ENCODE measurements at places on chromosomes 6 and 20.

DNA sequence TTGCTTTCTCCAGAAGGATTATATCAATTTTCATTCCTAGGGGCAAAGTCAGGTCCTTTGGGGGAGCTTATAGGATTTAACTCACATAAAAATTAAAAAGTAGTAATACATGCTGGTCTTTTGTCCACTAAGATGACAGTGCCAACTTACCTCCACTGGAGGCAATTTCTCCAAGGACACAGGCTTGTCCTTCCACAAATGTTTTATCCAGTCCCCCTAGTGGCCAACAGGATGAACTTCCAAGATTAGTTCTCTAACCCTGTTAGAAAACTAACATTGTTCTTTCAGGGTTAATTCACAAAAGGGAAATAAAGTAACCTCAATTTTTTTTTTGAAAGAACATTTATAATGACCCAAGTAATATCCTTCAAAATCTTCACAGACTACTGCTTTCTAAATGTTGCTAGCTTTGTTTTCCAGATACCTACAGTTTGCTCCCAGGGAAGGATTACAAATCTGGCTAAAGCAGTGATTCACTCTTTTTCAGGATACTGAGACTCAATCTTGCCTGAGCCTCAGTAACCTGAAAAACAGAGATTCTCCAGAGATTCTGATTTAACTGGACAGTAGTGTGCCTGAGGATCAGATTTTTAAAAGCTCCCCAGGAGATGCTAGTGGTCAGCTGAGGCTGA is 31.7 kb upstream of the UBR2 start:
- H3K4me3 ChIP-seq, result no peak overlapping the region
- DNase-seq, result peak; percentile 28
- H3K27me3 ChIP-seq, result peaks cover 2% of the 10 kb centered on the region
- no peaks in the 10 kb centered on the region for H3K36me3 ChIP-seq
- no peak overlapping the region for H3K27ac ChIP-seq

- peaks cover 5% of the 10 kb centered on the region for H3K4me1 ChIP-seq
- no peak overlapping the region for H3K4me3 ChIP-seq
- peaks cover 3% of the 10 kb centered on the region for H3K36me3 ChIP-seq
- DNase-seq, result no peak
- no peak overlapping the region for H3K27ac ChIP-seq
Observed at GRCh38 chr20:3133155-3133554, 26.5 kb downstream of the FASTKD5 start.

DNA sequence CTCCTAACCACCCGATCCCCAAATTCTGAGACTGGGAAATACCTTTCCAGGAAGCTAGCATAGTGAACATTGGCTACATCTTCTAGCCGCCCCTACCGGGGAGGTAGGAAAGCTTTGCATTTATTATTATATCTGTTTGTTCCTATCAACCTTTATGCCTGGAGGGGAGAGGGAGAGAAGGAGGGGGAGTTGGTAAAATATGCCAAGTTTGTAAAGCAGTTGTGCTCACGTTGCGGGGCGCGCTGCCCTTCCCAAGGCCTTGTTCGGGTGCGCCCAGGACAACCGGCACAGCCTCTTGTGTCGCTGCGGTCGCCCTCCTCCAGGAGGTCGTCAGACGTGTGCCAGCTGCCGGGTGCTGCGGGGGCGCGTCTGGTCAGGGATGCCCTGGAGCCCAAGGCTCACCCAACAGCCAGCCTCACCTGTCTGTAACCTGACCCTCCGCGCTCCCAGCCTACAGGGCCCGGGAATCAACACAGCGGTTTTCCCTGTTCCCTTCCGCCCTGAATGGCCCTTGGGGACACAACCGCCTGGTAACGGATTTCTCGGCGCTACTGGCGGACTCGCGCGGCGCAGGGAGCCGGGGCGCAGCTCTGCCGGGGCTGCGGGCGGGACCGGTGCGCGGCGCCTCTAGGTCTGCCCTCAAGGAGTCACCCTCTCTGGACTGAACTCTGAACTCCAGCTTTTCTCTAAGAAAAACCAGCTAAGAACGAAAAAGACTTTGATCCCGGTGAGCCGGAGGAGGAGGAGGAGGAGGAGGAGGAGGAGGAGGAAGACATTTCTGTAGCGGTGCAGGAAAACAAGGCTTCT is 1.1 kb upstream of the OVOL2 start:
- DNase-seq, result no peak
- H3K36me3 ChIP-seq, result no peaks in the 10 kb centered on the region
- peaks cover 7% of the 10 kb centered on the region for H3K4me1 ChIP-seq
- peak overlapping the region; percentile 64 for H3K4me3 ChIP-seq
- peaks cover 19% of the 10 kb centered on the region for H3K27me3 ChIP-seq
- H3K27ac ChIP-seq, result no peak overlapping the region

DNA sequence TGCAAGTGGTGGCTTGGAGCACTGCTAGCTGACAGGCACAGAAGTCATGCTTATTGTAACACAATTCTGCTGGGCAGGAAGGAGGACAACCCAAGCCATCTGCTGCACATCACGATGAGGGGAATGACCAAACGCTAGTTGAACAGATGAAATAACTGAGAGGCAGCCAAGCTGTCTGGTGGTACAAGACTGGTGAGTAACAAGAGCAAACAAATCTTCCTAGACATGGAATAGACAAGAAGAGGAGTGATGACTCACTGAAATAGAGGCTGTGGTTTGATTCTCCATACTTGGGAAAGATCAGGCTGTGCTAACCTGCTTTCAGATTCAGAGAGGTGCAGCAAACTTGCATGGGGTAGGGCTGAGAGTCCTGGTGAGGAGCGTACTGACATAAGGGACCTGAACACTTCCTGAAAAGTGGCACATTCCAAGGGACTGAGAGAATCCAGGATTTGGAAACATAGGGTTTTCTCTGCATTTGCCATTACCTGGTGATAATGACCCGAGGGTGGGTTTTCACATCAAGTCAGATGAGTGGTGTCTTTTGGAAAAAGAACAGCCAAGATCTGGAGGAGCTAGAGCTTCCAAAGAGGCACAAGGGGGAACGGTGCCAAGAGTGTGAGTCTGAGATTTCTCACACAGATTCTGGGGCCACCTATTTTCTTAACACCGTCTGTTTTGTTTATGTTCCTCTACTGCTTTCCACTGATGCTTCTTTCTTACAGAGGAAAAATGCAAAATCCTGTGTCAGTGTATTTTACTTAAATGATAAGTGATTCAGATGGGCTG is 60.0 kb downstream of the PRL start:
- H3K36me3 ChIP-seq, result no peaks in the 10 kb centered on the region
- no peak for DNase-seq
- H3K27me3 ChIP-seq, result no peaks in the 10 kb centered on the region
- no peak overlapping the region for H3K27ac ChIP-seq

DNA sequence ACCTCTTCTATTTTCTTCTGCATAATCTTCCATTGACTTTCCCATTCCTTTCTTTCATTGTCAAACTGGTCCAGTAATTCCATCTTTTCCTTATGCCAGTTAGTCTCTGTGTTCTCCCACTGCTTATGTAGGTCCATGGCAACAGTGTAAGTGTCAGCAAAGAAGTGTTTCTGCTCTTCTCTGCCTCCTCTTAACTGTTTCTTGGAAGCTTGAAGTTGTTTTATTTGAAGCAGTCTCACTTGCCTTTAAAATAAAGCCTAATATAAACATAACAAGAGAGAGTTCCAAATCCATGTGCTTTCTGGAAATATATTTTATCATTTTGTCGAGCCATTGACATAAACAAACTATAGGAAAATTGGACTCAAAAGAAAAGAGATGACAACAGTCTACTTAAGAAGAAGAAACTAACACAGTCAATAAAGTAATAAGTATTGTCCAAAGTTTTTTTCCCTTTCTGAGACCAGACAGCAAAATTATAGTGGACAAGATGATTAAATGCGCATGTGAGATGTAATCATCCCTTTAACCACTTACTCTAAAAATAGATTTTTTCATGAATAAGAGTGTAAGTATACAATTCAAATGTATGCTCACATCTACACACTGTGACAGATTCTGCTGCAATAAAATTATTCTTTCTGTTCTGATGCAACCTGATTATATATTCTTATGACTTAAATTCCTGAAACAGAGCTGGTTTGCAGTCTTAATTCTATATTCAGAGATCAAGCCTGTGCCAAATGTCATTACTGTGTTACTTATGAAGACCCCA is 5.2 kb downstream of the KIAA0408 start:
- no peaks in the 10 kb centered on the region for H3K4me1 ChIP-seq
- H3K36me3 ChIP-seq, result peaks cover 2% of the 10 kb centered on the region
- DNase-seq, result no peak
- H3K27ac ChIP-seq, result no peak overlapping the region
- no peak overlapping the region for H3K4me3 ChIP-seq

Data from memory B cell (primary cell).